ENCODE measurements at places on chromosomes 2 and 18.

DNA sequence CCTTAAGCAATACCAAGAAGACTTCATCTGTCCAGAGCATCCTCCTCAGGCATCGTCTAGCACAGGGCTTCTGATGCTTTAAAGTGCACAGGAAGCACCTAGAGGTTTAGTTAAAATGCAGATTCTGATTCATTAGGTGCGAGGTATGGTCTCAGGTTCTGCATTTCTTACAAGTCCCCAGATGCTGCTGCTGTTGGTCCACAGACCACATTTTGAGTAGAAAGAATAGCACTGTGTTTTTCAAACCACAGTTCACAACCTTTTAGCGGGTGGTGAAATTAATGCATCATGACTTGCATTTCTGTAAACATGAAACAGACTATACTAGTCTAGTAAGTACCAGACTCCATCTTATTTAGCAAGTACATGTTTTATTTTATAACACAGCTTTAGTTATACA is 134.6 kb downstream of the TMEFF2 start:
- no peak for DNase-seq

DNA sequence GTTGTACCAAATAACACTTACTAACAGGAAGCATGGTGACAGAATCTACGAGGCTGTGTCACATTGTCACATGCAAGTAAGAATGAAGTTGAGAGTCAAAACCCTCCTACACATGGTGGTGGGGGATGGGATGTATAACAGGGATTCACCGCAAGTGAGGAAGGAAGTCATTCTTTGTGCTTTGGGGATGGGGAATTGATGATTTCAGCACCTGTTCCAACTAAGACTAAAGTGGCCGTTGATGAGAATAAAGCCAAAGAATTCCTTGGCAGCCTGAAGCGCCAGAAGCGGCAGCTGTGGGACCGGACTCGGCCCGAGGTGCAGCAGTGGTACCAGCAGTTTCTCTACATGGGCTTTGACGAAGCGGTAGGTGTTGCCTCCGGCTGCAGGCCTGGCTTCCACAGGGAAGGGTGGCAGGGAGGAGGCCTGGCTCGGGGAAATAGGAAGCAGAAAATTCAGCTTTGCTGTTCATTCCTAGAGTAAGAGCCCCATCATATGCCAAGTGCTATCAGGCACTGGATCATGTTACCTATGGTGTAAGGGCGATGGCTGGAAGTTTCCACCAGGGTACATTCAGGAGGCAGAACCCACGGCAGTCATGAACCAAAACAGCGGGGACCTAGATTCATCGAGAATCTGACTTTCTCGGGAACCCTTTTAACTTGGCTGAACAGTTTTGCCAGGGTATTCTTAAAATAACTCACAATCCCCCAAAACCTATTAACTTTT is 120.3 kb downstream of the UXS1 start:
- DNase-seq, result peak; percentile 18

GRCh38 chr2:218229239-218229638 is 12.2 kb downstream of the ARPC2 start:
- no peak for DNase-seq

DNA sequence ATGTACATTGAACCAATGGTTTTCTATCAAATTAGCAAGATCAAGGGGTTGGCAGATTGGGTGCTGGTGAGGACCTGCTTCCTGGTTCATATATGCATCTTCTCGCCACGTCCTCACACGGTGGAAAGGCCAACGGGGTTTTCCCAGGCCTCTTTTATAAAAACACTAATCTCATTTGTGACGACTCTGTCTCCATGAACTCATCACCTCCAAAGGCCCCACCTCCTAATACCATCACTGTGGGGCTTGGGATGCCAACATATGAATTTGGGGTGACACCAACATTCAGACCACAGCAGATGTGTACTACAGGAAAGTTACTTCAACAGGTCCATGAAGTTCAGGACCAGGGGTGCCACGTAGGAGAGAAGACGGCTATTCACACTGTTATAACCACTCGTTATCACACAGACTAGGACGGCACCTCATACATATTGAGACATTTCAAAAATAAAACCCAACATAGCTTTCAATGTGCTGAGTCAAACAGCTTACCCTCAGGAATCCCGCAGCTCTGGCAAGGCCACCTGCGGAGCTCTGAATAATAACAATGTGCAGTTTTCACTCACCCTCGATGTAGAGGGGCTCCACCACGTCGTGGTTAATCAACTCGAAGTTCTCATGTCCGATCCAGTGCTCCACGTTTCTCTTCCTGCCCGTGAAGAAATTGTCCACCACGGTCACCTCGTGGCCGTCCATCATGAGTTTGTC is 49.3 kb downstream of the UXS1 start:
- no peak for DNase-seq

DNA sequence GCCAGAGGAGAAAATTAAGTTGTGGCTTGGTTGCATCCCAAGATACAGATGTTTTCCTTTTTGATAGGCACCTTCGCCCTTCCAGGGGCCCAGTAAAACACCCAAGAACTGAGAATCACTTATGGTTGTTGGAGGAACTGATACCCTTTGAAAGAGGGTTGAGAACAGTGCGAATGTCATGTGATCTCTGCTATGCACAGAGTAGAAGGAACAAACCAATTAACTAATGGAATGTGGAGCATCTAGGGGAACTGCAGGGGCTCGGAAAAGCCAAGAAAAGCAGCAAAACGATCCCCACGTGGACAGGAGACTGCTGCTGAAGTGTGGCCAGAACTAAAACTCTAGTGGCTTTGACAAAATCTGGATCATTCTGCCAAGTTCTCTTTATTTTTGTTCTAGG is 58.8 kb downstream of the APOB start:
- no peak for DNase-seq

DNA sequence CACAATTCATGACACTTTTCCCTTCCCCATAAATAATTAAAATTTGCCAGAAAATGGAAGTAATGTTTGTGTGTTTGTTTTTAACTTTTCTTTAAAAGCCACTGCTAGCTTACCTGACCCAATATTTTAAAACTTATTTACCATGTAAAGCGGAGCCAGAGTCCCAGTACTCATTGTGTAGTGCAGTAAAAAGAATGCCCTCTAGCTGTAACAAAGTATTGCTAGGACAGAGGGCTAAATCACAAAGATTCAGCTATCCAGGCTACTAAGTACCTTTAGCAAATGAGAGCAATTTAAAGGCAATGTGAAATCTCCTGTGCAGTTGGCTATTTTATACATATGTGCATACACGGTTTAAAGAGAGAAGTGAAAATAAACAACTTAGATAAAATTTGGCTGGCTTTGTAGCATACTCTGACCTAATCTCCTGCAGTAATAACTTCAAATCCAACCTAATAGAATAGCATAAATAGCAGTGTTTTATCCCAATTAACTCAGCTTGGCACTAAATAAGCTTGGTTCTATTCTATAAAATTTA is 997.4 kb upstream of the PIK3C3 start:
- DNase-seq, result no peak

- no peak for DNase-seq
Observed at GRCh38 chr18:53799134-53799533, 425.3 kb downstream of the MBD2 start.

GRCh38 chr2:23199115-23199918 is 185.7 kb upstream of the KLHL29 start:
- peak; percentile 40 for DNase-seq

DNA sequence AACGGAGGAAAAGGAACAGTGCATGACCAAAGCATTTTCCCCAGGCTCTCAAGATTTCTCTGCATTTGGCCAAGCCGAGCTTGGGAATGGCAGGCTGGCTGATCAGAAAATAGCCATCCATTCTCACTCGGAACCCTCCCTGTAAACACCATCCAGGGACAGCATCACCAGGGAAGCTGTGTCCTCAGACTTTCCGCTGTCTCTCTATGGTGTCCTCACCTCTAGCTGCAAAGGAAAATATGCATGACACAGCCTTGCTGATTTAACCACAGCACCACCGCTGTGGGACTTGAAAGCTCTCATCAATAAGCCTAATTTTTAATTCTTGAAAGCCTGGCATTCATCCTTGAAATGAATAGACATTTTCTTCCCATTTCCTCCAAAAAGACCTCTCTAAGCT is 311.7 kb downstream of the EIPR1 start:
- DNase-seq, result no peak

DNA sequence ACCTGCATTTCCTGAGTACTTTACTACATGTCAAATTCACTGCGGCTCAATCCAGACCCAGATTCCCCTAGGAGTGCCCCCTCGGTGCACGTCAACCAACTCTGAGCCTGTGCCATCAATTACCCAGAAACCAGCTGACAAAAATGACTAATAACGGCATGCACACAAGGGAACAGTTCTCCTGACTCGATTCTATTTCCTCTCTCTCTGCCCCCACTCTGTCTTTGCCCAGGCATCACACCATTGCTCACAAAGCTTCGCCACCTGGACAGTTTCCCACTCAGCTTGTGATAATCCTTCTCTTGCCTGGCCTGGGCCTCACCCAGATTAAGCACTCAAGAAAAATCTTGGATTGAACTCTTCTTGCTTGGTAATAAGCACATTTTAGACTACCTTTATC is 115.3 kb upstream of the NDUFV2 start:
- no peak for DNase-seq

DNA sequence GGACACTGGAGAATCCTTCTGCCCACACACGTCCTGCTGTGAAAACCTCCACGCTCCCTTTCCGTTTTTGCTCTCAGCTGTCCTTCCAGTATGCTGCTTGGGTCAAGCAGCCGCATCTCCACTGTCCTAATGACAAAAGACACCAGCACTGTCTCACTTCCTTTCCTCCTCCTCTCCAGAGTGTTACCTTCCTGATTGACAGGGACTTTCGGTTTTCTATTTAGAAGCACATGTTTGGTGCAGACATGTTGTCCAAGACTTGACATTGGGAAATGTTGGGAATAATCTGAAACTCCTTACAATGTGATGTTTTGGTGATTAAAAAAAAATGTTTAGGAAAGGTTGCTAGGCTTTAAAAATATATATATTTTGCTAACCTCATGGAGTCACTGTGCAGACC is 226.6 kb downstream of the FAM210A start:
- no peak for DNase-seq

DNA sequence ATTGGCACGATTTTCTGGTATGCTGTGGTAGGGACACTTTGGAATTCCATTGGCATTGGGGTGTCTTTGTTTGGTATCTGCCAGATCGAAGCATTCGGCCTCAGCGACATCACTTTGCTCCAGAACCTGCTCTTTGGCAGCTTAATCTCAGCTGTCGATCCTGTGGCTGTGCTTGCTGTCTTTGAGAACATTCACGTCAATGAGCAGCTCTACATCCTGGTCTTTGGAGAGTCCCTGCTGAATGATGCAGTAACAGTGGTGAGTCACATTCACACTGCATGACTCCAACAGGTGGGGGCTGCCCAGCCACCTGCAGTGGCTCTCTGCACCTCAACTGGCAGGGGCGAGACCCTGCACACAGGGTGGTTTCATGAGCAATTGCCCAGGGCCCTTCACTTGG is 38.4 kb downstream of the SLC9A2 start:
- peak; percentile 33 for DNase-seq

DNA sequence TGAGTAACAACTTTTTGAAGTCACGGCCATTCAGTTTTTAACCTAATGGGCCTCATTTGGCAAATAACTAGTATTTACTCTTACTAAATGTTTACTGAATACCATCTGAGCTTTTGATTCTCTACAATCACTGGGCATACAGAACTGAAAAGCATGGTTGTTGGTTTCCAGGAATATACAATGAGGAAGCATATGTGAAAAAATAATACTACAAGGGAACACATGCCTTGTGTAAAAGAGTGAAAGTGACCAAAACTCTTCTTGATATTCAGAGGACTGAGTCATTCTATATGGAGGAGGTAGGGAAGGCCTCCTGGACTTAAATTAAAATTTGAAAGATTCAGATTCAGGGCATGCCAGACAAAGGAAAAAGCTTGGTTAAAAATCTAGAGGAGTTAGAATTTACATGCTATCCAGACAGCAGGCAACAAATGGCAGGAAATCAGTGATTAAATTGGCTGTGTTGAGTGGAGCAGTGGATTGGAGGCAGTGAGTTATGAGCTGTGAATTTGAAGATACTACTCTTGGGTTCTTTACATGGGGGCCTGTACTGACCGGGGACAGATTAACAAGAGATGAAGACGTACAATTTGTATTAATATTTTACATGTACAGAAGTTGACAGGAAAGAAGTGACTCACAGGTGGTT is 53.6 kb upstream of the NRXN1 start:
- DNase-seq, result no peak

DNA sequence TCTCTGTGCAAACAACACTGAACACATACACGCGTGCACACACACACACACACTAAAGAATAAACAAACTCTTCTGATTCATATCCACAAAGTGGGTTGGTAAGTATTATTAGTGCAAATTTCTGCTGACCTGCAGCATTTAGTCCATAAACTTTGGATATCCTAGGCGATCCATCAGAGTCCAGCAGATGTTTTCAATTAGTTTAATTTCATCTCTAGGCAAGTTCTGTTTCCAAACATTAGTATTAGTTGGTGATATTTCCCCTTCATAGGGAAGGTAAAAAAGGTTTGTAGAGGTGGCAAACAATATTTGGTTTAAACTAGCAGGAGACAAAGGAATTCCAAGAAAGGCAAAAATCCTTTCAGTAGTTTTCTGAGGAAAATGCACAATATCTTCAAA is 5.7 kb downstream of the DSEL start:
- no peak for DNase-seq

DNA sequence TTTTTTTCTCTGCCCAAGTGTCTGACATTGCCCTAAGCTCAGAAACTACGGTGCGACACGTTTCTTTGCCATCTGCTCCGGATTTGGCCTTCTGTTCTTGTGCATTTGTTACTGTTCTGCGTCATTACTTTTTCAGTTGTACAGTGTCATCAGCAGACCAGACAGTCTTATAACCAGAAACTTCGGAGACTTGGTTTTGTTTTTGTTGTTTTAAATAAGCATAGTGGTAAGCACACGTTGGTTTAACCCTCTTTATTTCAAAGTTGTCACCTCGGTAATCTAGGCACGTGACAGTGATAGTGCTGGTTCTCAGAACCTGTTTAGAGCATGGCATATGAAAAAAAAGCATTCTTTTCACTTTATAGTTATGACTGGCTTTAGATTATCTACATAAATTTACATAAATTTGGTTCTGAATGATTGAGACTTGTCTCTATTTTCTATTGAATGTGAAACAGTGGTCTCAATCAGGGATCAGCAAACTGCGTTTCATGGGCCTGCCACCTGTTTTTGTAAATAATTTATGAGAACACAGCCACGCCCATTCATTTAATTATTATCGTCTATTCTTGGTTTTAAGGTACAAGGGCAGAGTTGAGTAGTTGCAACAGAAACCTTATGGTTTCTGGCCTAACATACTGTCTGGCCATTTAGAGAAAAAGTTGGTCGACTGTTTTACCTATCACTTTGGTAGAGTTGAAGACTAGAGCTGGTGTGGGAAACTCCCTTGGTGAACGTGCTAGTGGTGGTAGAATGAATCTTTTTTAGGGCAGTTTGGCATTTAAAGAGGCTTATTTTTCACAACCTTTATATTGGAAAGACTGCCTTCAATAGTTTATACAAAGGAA is 106.5 kb downstream of the ZNF532 start:
- no peak for DNase-seq

GRCh38 chr2:102053096-102053495 is 61.3 kb downstream of the IL1R2 start:
- DNase-seq, result no peak
